ENCODE measurements at places on chromosomes 13 and 19.
A peak's percentile ranks its signal among the peaks of the same experiment; 100 is the strongest.

- no peak for DNase-seq
These were observed 13.6 kb downstream of the ZSWIM4 start for GRCh38 chr19:13808856-13809255.

- DNase-seq: no peak
These were observed at the start of gene GPI for GRCh38 chr19:34364830-34365462. GPI (plus strand) TSS chr19:34365196; CDS start chr19:34365267, 71 bp downstream.

DNA sequence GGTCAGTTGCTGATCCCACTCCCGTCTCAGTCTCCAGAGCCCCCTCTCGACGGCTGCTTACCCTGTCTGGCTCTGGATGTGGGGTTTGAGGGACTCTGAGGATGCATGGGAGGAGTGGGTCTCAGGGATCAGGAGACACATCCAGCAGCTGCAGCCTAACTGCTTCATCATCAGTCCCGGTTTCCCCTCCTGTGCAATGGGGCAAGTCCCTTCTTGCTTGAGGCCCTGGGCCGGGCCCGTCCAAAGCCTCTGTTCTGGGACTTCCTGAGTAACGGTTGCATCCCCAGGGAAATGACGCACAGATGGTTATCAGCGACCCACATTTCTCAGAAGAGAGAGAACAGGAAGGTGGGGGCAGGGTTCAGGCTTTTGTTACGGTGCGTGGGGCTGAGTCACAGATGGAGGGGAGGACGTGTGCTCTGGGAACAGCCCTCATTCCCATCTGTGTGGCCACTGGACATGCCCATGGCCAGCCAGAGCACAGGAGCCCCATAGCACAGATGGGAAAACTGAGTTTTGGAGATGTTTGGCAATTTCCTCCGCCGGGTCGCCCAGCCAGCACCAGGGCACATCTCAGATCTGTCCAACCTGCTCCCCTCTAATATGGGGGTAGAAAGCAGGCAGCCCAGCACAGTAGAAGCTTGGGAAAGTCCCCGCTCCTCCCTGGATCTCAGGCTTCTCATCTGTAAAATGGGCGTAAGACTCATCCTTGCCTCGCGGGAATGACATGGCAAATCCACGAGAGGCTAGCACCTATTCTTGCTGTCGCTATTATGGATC is 19.3 kb downstream of the GNA15 start:
- peak; percentile 100 for DNase-seq

GRCh38 chr13:72983085-72983768 is 75.6 kb upstream of the KLF5 start:
- no peak for DNase-seq

GRCh38 chr13:30585748-30586262 is 31.9 kb upstream of the USPL1 start:
- DNase-seq: no peak

GRCh38 chr19:40862785-40863184 is 12.5 kb upstream of the CYP2A6 start:
- DNase-seq: peak; percentile 13

GRCh38 chr13:79812070-79812850 is 331.3 kb downstream of the NDFIP2 start:
- no peak for DNase-seq

GRCh38 chr13:84255226-84255797 is 373.0 kb upstream of the SLITRK1 start:
- no peak for DNase-seq

DNA sequence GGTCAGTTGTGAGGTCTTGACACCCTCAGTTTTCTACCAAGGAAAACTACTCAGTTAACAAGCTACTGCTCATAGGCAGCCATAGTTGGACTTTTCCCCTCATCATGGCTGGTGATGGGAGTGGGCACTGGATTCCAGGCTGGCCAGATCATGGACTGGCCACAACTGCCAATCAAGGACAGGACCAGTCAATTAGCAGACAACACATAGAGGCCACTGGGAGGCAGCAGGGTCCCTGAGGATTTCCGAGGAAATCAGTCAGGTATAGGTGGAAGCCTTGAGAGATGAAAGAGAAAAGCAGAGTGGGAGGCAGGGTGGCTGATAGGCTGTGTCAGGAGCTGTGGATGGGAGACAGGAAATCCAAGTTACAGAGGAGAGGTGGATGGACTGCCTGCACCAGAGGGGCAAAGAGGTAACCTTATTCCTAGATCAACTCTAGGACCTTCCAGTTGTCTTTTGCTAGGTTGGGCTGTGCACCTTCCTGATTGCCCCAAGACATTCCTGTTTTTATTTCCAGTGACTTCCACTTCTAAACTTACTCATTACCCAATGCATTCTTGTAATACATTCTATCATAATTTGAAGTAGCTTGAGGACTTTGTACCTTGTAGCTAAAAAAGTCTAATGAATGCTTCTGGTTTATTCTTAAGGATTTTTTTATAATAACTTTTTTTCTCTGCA is 361.8 kb downstream of the KCNRG start:
- DNase-seq: no peak

GRCh38 chr13:39527961-39528660 is 74.9 kb downstream of the LHFPL6 start:
- DNase-seq: peak; percentile 70

- no peak for DNase-seq
These were observed 17.4 kb upstream of the MLLT1 start for GRCh38 chr19:6297202-6297601.

GRCh38 chr13:20465218-20465879 is 60.3 kb downstream of the CRYL1 start:
- DNase-seq: no peak

- DNase-seq: no peak
These were observed 7.7 kb upstream of the BRD4 start for GRCh38 chr19:15340086-15340485.

DNA sequence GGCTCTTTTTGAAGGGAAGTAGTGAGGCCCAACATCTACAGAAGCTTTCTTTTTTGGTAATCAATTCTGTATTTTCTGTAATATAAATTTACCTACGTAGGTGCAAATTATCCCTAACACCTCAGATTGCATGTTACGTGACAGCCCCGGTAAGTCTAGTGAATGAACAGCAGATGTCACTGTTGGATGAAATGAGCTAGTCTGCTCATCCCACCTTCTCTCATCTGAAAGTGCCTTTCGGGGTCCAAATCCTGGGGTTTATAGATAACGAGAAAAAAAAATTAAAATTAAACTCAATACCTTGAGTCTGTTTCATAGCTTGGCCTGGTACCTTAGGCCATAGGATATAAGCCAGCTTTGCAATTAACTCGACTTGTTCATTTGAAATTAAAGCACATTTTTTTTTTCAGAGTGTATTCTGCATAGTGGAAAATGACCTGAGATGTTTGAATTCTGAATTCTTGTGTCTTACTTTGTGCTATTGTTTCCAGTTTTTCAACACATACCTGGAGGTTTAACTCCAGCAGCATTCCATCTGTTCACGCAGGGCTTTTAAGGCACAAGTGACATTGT is 548.2 kb downstream of the GPC5 start:
- no peak for DNase-seq

DNA sequence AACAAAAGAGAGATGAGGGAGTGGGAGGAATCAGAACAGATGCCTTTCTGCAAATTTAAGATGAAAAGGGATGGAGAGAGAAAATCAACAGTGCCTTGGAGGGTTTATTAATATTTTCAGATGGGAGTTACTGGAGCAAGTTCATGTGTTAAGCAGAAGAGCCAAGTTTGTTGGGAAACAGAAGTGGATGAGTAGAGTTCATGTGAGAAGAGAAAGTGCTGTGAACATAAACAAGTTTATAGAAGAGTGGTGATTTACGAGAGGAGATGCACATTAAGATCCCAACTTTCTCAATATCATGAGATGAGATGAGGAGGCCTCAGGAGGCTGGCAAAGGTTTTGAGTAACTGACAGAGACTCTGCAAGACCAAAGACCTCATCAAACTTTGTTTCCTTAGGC is 274.1 kb upstream of the HTR2A start:
- no peak for DNase-seq

GRCh38 chr13:47650209-47650608 is 350.9 kb downstream of the SUCLA2 start:
- no peak for DNase-seq

DNA sequence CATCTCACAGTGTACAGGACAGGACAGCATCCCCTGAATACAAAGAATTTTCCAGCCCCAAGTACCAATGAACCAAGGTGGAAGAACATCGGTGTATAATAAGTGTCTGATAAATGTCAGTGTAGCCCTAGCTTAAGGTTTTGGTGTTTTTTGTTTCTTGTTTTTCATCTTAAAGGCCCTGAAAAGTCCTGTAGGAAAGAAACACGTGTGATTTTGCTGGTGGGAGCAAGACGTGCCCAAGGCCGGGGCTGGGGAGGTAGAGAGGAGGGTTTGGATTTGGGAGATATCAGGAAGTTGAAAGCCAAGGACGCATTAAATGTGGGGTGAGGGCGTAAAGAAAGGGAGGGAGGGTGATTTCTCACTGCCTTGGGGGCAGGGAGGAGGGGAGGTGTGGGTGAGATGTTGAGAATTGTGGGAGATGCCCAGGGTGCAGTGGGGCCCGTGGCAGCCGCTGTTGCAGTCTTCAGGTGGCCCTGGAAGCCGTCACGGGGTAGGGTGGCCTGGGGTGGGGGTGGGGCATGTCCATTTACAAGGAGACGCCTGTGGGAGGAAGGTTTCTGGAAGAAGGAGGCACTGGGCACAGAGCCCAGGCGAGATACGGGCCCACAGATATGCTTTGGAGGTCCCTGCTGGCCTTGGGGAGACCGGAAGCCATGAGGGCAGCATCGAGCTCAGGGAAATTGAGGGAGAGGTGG is 6.7 kb downstream of the CAMSAP3 start:
- DNase-seq: no peak

GRCh38 chr19:13804830-13805683 is 9.8 kb downstream of the ZSWIM4 start:
- DNase-seq: no peak

- DNase-seq: peak; percentile 10
These were observed 103.3 kb downstream of the ZAR1L start for GRCh38 chr13:32211813-32212212.

DNA sequence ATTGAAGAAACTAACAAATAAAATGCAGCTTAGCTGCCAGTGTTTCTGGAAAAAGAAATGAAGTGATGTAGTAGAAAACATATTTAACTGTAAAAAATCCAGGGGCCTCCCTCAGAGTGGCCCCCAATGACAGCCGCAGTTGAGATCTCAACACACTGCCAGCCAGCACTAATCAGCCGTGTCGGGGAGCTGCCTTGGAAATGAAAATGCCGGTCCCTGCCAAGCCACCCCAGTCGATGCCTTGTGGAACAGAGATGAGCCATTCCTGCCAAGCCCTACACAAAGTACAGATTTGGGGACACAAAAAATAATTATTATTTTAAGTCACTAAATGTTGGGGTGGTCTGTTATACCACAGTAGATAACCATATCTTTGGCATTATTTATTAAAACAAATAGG is 1342.4 kb downstream of the EFNB2 start:
- no peak for DNase-seq

- peak; percentile 33 for DNase-seq
These were observed 27.5 kb downstream of the ZNF507 start for GRCh38 chr19:32372726-32373517.

DNA sequence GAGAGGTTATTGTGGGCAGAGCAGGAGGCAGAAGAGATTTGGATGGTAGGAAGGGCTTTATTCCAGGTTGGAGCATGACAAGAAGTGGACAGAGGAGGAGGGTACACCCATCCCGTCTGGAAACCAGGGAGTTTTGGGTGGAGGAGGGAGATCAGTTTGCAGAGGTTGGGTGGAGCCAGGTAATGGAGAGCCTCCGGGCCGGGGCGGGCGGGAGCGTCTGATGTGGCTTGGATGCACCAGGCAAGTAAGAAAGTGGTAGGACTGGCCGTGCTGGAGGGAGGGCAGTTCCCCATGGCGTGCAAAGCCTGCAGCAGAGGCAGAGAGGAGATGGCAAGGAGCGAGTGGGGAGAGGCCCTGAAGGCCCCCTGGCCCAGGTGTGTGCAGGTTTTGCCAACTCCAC is 10.9 kb downstream of the IGFLR1 start:
- DNase-seq: no peak

- DNase-seq: no peak
These were observed 32.3 kb downstream of the GNG7 start for GRCh38 chr19:2670217-2670616.

DNA sequence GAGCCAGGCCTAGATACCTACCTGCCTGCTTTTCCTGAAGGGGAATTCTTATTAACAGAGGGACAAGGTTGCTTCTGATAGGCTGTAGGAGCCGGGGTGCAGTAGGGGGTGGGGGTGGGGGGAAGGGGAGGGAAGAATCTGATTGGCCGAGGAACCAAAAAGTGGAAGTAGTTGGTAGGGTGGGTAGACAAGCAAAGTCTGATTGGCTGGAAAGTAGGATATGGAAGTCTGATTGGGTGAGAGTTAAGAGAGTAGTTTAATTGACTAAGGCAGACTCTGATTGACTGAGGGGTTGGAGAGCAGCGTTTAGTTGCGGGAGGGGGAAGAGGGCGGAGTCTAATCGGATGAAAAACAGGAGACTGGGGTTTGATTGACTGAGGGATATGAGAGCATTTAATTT is 9.4 kb upstream of the CYP4F22 start:
- no peak for DNase-seq

DNA sequence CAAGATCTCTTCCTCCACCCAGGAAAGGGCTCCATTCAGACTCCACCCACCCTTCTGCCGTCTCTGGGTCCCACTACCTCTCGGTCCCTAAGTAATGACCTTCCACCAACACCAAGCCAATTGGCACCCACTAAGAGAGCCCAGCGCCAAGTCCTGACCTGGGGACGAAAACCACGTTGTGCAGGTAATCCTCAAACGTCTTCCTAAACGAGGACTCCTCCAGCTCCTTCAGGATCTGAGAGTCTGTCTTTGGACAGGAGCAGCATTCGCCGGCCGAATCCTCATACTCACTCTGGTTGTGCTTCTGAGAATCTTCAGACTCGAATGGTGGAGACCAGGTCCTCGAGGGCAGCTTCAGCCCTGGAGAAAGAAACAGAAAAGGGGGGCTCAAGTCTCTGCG is 83.1 kb downstream of the ZNF557 start:
- DNase-seq: no peak
